ENCODE measurements at places on chromosomes 1 and 21.

DNA sequence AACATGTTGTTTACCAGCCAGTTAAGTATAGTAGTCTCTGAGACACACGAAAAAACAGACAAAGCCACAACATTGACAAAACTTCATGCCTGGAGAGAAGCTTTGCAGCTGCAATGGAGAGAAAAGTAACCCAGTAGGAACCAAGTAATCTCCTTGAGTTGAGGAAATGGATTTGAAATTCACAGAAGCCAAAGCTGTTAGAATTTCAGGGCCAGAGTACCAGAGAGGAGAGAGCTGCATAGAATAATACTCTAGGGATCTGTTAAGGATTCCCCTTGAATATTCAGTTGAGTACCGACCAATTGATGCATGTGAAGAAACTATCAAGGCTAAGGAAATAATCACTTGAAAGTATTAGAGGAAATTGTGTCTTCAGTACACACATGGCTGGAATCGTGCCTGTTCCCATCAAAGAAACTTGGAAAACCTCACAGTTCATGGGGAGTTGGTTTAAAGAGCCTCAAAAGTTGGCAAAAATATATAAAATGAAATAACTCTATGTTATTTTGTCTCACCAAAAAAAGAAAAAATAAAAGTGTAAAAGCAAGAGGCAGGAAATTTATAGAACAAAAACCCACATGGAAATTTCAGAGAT, 324.0 kb upstream of the NEGR1 start:
- no peak for DNase-seq

DNA sequence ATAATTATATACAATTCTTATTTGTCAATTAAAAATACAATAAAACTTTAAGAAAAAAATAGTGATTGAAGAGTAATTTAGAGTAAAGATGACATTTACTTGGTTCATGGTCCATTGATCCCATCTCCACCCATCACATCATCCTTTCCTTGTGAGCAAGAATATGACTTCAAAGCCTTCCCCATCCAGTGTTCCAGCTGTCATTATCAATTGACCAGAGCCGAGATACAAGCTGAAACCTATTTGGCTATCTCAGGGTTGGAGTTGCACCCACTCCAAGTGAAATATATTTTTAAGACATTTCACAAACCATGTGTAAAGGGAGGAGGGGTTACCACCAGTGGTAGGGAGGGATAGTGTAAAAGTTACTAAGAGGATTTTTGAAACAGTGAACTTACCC, 428.9 kb upstream of the C1orf87 start:
- no peak for DNase-seq

- peak; percentile 85 for DNase-seq
These were observed 12.3 kb upstream of the IFNLR1 start for GRCh38 chr1:24199291-24199900.

GRCh38 chr21:45335761-45336534, 48.3 kb upstream of the POFUT2 start:
- DNase-seq, result no peak

DNA sequence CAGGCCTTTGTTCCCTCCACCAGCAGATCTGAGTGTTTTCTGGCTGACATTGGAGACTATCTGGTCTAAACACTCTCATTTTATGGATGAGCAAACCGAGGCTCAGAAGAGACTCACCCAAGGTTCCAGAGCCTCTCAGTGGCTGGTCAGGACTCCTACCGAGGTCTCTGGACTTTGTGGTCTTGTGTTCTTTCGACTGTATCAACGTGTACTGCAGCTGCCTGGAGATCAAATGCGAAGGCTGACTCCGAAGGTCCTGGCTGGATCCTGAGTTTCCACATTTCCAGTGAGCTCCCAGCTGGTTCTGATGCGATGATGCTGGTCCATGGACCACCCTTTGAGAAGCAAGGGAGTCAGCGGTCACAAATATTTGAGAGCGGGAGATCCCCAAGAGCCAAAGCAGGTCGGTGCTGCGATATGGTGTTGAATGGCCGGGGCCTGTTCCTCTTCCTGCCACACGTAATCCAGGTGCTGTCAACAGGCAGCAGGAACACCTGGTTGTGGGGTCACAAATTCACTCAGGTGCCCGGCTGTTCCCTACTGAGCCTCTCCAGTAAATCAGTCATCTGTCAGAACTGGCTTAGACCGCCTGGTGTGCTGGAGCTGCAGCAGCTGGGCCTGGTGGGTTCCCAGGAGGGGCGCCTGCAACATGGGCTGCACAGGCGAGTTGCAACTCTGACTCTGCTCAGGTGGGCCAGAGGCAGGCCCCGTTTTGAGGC, 94.8 kb upstream of the USP24 start:
- DNase-seq, result no peak

DNA sequence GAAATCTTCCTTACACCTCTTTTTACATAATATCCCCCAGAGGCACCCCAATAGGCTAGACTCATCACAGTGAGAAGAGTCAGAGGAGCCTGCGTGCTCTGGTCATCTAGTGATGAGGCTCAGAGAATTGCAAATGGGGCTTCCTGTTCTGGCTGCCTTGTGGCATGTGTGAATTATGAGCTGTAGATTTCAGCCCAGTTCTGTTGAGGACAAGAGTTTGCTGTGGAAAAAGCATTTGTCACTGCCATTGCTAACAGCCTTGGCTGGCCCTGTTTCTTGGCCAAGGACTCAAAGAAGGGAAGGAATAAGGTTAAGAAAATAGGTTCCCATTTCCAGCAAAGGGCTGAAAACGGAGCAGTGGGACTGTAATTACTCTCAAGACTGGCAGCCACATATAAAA, 30.7 kb downstream of the MRAP start:
- DNase-seq, result no peak

- DNase-seq, result no peak
These were observed 7.9 kb downstream of the CSTB start for GRCh38 chr21:43767984-43768867.

- DNase-seq, result no peak
These were observed 17.6 kb upstream of the IFI6 start for GRCh38 chr1:27689423-27690173.

DNA sequence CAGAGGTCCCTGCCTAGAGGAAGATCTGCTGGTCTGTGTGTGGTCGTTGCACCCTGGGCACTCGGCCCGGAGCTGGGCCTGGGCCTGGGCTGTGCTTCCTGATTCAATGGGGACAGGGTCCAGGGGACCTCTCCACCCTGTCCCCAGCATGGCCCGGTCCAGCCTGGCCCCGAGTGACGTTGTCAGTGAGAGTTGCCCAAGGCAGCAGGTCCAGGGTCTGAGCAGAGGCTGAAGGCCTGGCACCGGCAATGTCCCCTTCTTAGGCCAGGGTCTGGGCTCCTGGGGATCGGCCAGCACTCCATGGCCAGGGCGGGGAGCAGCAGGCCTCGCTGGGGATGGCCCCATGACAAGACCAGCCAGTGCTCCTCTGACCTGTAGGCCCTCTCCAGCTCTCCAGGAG, 15.6 kb upstream of the PEX10 start:
- DNase-seq, result no peak

DNA sequence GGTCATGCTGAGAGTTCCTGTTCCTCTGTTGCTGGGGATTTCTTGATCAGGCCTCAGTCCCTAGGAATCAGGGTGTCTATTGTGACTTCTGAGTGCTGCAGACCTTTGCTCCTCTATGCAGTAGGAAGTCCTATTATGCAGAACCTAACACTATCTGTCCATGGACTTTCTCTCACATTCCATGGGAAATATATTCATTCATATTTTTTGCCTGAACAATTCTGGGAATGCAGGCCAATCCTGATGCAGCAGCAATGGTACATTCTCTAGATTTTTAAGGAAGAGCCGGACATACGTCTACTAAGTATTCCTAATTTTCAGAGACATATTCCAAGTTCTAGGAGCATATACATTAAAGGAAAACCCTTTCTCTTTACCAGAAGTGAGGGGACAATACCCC, 61.1 kb upstream of the C1orf87 start:
- DNase-seq, result no peak

DNA sequence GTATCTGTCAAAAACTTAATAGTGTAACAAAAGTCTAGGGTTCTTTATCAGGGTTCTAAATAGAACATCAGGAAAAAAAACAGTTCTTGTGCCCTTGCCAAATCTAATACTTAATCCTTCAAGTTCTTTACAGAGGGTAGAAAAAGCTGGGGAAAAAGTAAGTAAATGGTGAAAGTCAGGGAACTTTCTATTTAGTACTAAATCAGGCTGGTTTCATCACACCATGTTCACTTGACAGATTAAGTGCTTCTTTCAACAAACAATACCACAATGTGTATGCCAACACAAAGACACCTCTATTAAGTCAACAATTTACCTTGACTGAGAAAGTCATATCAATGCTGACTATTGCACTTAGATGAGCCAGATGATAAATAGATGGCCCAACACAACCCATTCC, 9.7 kb downstream of the DBT start:
- DNase-seq, result no peak

- no peak for DNase-seq
These were observed 3.4 kb downstream of the KCNA3 start for GRCh38 chr1:110671361-110671760.

DNA sequence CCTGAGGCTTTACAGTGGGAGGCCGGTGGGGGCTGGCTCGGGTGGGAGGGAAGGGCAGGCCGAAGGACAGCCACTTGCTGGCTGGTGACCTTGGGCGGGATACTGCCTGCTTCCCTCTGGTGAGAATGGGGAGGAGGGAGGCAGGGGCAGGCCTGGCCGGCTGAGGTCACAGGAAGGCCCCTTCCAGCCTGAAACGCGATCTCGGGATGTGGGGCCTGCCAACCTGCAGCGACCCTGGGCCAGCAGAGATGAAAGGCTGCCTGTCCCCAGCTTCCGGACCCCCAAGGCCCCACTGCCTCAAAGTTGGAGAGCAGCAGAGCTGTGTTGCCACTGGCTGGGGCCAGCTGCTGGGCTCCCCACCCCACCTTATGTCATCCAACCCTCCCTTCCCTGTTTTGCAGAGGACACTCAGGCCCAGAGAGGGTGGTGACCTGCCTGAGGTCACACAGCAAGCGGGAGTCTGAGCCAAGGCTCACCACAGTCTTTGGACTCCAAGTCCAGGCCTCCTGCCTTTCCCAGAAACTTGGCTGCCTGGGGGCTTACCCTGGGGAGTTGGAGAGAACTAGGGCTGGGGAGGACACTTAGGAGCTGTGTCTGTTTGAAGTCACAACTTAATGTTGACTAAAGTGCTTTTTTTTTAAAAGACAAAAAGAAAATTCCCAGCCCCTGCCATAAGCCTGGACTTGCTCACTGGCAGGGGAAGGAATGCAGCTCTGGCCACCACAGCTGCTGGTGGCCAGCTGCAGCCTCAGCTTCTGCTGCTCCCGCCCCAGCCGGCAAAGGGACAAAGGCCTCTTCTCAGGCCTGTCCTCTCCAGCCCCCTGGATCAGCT, 14.8 kb upstream of the WASF2 start:
- no peak for DNase-seq

DNA sequence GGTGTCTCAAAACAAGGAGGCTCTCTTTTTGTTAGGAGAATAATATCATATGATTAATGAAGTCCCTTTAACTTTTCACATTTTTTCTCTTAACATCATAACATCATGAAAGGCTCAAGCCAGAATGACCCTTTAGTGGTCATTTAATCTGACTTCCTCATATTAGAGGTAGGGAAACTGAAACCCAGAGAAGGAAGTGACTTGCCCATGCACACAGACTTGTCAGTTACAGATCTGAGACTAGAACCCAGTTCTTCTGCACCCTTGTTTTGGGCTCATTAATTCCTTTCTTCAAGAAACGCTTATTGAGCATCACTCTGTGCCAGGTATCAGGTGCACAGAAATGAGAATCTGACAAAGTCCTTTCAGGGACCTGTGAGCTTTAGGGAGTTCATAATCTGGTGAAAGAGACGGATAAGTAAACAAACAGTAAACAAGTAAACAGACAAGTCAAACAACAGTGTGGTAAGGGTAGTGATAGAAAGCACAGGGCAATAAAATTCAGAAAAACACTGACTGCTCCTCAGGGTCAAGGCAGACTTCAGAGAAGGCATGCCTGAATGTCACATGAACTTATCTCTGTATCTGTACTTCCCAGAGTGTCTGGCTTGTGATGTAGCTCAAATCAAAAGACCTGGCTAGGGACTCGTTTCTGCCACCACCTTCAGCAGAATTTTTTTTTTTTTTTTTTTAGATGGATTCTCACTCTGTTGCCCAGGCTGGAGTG, 38.3 kb upstream of the OSBPL9 start:
- no peak for DNase-seq

DNA sequence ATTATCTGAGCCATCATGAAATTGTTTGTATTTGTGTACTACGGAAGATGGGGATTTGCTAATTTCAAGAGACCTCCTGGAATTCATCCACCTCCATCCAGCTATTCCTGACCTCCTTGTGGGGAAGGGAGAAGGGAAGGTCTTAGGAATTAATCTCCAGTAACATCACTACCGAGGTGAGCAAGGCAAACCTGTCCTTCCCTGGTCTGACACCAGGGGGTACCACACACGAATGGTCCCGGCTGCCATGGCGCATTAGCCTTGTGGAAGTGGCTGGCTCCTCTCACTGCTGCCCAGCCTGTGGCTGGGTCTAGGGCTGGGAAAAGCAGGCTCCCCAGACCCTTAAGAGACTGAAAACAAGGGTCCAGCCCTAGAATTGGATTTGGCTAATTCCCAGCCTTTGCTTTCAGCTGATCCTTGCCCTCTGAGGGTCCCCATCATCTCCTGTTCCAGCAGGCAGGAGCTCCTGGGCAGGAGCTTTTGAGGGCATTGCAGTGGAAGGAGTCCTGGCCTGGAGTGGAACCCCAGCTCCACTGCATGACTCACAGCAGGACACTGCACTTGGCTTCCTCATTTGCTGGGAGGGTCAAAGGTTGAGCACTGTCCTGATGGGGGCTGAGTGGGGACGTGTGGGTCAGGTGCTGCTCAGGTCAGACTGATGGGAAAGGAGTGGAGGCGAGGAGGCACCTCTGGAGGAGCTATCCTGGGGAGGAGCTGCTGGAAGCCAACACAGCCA, 34.8 kb downstream of the RIMS3 start:
- peak; percentile 37 for DNase-seq

- no peak for DNase-seq
These were observed 686.5 kb upstream of the ADGRL2 start for GRCh38 chr1:81114191-81114590.

DNA sequence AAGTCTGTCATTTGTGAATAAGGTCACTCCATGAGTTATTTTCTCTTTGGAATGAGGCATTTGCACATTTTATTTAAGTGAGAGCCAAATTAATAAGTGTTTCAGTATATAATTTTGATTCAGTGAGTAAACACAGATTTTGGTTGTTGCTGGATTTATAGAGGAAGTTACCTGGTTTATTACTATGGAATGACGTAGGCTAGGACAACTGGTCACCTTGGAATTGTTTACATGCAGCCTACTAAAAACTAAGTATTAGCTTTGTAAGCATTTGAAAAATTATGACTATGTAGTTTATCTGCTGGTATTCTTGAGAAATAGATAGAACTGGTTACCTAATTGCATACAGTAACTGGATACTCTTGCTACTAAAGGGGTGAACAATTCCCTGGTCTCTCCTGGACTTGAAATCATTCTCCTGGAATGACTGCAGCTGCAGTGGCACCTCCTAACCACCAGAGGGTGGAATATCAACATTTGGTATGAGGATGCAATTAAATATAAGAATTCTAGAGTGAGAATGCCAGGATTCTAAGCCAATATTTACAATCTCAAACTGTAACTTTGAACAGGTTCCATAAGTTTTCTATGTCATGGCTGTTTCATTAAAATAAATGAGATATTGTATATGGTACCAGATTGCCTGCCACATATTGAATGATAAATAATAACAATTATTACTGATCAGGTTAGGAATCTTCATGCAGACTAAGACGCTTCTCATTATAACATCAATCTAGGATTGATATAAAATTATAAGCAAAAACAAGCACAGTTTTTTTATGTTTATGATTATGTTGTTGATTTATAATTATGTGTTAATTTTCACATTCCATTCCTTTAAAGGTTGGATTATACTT, 3.5 kb upstream of the KRTAP27-1 start:
- peak; percentile 21 for DNase-seq
